Stimulated activated CD4-positive, alpha-beta T cell treated with anti-CD3 and anti-CD28 coated beads, Interleukin-15, amount 100 ng/mL, for 24 hours (primary cell): ENCODE measurements at places on chromosomes 3 and 15.
A peak's percentile ranks its signal among the peaks of the same experiment; 100 is the strongest.

GRCh38 chr3:129934234-129935123 lies 40.0 kb upstream of the TRH start:
- peak; percentile 30 for DNase-seq

- no peak for DNase-seq
Measured at GRCh38 chr3:46632792-46633191, 20.5 kb downstream of the FAM240A start.

DNA sequence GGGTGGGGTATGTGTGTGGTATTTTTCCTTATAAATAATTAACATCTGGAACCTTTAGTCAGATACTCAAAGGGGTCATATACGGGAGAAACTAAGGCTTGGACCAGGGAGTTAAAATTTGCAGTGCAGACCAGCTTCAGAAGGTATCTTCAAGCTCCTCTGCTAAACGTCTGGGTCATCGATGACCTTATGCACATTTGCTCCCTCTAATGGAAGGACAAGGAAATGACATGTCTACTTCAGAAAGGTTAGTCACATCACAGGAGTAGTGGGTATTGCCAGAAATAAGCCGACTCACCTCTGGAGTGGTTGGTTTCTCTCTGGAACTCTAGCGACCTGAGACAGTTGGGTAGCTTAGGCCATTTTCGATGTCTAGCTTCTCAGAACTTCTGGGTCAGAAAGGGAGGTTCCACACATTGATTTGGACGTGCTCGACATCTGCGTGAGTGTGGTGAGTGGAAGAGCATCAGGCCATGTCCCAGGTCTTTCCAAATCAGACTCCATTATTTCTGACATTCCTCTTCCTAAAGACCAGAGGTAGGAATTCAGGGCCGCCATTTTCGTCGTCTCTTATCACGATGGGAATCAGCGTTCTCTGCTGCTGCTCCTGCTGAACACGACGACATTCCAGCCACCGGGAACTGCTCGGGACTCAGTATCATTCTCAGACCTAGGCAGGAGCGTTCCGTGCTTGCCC lies 31.8 kb upstream of the RASA2 start:
- peak; percentile 30 for DNase-seq

DNA sequence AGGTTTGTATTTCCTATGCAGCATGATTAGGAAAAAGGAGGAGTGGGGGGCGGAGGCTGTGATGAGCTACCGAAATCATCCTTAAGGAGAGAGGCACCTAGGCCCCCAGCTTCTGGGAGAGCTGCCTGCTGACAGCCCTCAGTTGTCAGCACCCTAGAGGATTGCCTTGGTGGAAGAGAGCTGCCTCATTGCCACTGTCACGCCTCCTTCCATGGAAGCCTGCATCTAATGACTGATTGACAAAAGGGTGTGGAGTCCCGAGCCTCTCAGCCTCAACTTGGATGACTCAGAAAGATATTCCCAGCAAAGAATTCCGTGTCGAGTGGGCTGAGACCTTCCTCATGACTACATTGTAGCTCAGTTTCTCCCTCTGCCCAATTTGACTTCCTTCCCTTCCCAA lies 320.4 kb upstream of the PROK2 start:
- no peak for DNase-seq

DNA sequence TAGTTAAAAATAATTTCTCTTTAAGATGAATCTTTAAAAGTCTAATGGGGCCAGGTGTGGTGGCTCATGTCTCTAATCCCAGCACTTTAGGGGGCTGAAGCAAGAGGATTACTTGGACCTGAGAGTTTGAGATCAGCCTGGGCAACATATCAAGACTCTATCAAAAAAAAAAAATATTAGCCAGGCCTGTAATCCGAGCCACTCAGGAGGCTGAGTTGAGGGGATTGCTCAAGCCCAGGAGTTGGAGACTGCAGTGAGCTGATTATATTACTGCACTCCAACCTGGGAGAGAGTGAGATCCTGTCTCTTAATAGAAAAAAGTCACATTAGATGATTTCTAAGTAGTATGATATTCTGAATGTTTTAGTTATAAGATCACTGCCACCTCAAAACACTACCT lies 322.0 kb upstream of the MANF start:
- DNase-seq: no peak

DNA sequence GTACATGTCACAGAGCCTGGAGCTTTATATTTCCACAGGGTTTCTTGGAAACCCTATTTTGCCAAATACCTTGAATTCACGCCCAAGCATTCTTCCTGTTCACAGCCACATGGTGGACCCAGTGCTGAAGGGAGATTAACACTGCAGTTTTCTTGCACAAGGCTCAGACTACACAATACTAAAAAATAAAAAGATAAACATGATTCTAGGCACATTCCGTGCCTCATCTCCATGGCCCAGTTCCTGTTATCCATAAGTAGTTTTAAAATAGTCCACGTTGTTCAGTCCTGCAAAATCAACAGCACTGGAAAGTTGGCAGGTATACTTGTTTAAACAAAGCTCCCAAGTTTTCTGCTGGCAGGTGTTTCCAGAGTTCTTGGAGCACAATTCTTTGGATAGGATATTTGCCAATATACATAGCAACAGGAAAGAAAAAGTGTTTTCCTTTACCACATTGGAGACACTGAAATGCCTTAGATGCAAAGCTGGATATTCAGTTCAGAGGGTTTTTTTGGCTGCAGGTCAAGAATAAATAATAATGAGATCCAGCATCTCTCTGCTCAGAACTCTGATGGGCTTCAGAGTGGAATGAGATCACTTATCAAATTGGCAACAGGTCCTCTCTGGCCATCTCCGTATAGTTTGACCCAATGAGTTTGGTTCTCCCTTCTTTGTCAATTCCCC lies 88.1 kb upstream of the TGFBR2 start:
- DNase-seq: no peak

GRCh38 chr3:52990637-52991036 lies 55.2 kb downstream of the SFMBT1 start:
- DNase-seq: no peak

DNA sequence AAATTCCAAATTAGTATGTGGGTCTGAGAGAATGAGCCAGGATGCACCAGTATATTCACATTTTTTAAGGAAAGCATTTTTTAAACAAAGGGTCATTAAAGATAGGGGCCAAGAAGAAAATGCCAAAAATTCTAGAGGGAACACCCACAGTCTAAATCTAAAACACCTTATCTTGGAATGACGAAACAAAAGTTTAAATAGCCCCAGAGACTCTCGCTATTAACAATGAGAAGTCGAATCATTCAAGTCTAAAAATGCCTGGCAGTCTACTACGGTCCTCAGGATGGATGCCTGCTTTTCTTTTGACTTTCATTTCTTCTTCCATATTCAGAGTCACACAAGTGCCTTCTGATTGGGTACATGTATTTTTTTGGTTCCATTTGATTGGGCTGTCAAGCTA lies 66.3 kb downstream of the SSUH2 start:
- DNase-seq: no peak

- DNase-seq: no peak
Measured at GRCh38 chr3:130939753-130940152, 45.9 kb downstream of the ATP2C1 start.

DNA sequence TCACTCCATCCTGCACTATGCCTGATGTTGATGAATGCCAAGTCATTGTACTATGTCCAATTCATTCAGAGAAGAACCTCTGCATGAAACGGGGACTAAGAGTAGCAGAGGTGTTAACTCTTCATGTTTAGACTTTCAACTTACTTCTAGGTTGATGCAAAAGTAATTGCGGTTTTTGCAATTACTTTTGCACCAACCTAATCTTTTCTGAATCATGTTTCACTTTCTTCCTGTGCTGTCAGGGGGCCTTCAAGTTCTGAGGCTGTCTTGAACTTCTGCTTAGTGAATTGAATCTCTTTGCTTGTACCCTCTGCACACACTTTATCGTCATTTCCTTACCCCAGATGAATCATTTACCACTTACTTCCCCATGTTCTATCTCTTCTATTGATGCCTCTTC lies 636.2 kb downstream of the NAALADL2 start:
- DNase-seq: no peak

DNA sequence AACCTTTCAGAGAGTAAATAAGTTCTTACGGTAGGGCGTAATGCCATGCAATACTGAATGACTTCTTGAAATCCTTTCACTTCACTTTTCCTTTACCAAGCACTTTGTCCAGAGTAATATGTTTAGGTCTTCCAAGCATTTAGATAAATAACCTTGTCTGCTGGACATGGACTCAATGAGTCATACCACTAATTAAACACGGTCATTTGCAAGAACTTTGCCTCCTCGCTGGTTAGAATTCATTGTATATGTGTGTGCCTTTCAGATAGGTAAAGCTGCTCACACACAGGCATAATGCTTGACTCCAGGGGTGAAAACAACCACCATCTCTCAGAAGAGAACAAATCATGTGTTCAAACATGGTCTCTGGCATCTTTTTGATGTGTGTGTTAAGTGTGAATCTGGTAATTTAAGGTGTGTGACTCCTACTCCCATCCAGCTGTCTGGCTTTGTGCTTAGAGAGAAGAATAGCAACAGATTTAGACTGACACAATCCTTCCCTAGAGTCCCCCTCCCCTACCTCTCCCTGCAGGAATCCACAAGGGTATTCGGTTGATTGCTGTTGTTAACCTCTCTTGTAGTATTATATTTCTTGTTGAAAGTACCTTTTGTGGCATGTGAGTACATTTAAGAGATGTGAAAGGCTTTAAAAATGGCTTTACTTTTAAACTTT lies 419.0 kb downstream of the CNTN4 start:
- DNase-seq: no peak

DNA sequence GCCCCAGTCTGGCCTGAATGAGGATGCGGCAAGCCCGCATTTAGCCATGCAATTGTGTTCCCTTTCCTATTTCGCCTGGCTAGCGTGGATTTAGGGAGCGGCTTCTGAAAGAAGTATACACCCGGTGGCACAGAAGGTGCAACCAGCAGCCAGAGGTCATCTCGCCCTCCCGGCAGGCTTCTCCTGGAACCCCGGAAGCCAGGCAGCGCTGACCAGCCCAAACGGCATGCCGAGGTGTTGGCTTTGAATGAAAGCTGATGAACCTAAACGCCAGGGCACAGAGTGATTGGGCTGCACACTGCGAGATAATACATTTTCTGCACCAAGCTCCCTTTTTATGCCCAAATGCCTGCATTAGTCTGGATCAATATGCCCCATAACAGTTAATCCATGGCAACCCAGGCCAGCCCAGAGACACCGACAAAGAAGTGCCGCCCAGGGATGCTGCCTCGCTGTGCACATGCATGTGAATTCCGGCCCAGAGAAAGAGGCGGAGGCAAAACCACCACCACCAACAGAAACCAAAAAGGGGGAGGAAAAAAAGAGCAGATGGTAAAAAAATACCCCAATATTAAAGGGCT lies 1.4 kb downstream of the SRGAP3 start:
- DNase-seq: peak; percentile 18

DNA sequence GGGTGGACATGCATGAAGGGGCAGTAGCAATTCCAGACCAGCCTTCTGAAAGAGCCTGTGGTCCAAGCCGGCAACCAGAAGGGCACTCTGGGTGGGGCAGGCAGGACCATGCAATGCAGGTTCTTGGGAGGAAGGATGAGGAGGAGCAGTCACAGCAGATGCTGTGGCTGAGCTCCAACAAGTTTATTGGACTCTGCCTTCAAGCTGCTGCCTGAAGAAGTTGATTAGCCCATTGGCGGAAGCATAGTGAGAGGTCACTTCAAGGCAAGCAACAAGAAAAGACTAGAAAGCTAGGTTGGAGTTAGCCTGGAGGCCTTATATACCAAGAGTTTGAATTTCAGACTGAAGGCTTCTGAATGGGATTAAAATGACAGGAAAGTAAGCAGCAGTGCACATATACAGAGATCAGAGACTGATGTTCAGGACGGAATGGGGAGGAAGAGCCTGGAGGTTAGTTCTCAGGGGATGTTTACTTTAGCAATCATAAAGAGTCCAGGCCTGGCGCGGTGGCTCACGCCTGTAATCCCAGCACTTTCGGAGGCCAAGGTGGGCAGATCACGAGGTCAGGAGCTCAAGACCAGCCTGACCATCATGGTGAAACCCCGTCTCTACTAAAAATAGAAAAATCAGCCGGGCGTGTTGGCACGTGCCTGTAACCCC lies 39.9 kb downstream of the SFMBT1 start:
- no peak for DNase-seq

GRCh38 chr15:65828585-65828984 lies 36.5 kb upstream of the DENND4A start:
- no peak for DNase-seq
